ENCODE measurements at places on chromosomes 12 and 14.

DNA sequence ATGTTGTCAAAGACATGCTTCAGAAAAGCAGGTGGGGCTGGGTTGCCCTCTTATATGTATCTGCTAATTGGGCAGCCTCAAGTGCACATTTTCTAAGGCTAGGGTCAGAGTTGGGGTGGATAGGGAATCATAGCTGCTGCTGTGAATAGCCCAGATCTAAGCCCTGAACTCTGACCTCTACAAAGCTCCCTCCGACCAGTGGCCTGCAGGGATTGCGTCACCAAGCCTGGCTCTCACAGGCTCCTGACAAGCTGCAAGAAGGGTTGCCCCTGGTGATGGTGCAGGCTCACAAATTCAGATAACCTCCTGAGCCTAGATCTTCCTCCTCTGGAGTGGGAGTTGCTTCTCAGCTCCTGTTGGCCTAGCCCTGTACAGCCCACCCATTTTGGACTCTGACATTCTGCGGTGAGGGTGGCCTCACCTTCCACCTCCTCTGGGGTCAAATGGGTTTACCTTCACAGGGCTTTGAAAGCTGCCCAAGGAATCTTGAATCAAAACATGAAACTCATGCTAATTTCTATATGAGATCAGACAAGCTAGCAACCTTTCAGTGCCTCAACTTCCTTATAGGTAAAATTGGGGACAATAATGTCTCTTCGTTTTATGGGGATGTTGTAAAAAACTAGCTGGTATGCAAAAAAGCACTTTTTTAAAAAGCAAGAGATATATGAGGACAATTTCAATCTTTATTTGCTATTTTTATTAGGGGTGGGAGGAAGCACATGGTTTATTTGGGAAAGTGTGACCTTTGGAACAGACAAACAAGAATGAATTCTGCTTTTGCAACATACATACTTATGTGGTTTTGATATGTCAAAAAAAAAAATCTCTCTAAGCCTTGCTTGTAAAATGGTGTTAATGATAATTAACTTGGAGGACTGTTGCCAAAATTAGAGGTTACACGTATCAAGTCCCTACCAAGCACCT lies 4.9 kb upstream of the SUSD6 start:
- no peak for DNase-seq

DNA sequence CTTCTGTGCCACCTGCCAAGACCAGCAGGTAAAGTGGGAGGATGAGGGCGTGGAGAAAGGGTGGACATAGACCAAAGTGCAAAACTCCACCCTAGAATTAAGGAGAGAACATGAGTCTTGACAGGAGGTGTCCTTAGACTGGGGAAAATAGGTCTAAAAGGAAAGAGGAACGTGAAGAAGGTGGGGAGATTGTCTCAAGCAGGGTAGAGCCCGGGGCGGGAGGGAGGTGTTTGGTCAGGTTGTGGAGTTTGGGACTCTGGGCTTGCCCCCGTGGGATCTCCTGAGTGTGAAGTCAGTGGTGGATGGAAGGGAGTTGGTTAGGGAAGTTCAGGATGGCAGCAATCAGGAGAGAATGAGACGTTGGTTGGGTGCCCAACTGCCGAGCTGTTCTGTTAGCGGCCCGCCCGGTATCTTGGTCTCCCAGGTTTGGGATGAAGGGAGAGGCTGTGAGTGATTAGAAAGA lies 386 bp downstream of the DGKA start:
- DNase-seq: no peak

DNA sequence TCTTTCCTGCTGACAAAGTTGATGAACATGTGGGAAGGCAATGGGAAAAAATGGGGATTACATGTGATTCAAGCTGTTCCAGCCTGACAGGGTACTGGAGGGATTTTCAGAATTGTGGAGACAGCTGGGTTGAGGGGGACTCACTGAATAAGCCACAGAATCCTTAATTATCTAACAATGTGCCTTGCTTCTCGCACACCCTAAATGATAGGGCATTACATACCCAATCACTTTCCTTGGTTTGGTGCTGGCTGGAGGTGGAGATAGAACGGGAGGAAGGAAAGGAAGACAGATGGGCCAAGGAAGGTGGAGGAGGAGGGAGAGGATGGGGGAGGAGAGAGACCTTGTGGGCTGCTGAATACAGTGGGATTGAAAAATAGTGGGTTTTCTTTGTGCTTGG lies 20.7 kb downstream of the PELI2 start:
- no peak for DNase-seq

DNA sequence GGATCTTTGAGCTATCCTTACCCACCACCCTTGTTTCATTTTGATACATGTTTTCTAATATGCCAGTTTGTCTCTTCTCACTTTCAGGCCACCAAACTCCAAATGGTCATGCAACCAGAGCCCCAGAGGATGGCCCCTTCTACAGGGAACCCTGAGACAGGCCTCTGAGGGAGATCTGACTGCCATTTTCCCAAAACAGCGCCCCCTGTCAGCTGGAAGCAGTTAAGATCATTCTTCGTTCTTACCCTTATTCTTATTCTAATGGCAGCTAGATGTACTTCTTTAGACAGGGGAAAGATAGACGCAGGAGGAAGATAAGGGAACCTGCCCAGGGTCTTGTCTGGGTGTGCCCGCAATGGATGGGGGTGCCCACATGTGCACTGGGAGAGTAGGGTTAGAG lies 38.4 kb downstream of the C12orf56 start:
- DNase-seq: no peak

DNA sequence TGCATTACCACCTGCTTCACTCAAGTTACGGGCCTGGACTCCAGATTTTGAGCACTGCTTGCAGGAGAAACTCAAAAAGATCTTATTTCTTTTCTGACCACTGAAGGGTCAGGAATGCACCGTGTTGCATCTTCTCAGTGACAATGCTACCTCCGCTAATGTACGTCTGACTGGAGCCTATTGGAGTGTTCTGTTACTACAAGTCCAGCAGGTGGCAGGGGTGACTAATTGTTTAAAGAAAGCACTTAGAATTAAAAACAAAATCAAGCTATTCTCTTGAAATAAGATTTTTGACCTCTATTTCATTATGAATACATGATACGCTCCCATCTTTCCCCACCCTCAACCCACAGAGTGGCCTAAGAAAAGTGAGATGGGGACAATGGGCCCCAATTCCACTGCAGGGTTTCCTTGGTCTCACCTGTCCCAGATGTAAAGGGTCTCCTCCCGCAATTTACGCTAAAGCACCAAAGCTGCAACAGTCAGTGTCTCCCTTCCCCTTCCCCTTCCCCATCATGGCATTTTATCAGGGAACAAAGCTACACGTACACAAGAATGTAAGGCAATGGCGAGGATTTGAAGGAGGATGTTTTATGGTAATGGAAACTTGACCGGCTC lies 2.2 kb downstream of the TBPL2 start:
- no peak for DNase-seq

GRCh38 chr14:59566296-59566695 lies 10.3 kb downstream of the CCDC175 start:
- DNase-seq: no peak

DNA sequence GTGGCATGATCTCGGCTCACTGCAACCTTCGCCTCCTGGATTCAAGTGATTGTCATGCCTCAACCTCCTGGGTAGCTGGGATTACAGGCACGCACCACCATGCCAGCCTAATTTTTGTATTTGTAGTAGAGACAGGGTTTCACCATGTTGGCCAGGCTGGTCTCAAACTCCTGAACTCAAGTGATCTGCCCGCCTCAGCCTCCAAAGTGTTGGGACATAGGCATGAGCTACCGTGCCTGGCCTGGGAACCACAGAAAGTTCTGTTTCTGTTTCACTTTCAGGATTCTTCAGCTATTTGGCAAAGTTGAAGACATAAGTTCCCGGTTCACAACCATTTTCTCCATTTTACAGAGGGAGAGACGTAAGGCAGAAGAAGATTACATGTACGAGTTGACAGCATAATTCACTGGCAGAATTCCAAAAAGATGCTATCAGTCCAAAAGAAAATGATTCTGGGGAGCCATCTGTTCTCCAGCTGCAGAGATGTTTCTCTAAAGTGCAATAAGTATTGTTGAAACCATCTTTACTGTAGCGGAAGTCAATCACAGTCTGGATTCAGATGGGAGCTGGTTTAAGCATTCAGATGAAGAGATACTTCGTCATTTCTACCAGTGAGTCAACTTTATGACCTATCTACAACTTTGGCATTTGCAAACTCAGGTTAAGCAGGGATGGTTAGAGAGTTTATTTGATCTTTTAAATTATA lies 8.1 kb upstream of the RNF34 start:
- no peak for DNase-seq

GRCh38 chr14:55107766-55108554 lies 21.1 kb upstream of the LGALS3 start:
- no peak for DNase-seq
